Transverse colon (tissue), 4 donors: ENCODE measurements at places on chromosomes 4 and X. TPM values are rescaled to one million over a fixed set of nuclear protein-coding genes. Genes with fewer than 3 reads are reported as not detected.

The CPZ gene
- not detected for total RNA-seq

The SOWAHD gene
- total RNA-seq = 0.64 TPM

DNA sequence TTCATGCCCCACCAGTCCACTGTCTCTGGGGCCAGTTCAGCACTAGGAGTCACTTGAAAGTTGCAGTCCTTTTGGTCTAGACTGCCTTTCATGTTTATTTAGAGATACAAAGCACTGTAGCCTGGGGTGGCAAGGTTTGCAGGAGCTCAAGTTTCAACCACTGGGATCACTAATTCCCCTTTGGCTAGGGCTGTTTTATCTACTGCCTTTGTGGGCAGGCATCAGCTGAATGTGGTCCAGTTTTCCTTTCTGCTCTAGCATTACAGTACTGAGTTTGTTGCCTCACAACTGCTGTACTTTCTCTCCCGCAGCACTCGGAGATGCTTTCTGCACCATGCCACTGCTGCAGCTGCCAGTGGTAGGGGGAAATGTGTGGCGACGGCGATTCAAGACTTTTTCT lies 222.3 kb upstream of the HDX start:
- no peaks in the 10 kb centered on the region for H3K36me3 ChIP-seq
- no peak overlapping the region for H3K27ac ChIP-seq

GRCh38 chrX:111823128-111823527 lies 52.9 kb upstream of the TRPC5OS start:
- H3K27ac ChIP-seq = no peak overlapping the region
- H3K4me1 ChIP-seq = no peaks in the 10 kb centered on the region
- H3K36me3 ChIP-seq = no peaks in the 10 kb centered on the region

DNA sequence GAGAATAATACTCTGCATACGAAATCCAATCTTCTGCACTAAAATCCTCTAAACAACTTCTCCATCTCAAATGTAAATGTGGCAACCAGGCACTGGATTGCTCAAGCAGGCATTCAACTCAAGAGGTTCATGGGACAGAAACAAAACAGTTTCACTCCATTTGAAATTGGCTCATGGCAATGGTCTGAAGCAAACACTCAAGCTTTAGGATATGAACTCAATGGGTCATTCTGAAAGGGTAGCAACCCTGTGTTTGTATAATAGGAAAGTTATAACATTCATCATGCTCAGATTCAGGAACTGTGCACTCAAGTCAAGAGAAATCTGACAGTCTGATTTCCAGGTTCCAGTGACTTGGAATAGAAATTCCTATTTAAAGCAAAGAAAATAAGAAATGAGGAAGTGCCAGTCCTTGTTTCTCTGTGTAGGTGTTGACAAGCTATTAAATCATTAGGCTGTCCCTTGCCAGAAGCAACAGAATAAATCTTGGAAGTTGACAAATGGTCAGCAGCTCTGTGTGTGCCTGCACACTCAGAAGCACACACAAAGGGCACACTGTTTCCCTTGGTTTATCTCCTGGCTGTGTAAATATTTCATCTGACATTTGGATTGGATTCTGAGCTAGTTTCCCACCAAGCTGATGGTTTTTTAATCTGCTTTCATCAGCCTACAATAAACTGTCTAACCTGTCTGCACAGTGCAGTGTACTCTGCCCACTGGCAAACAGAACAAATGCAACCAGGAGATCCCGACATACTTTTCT lies 75.9 kb upstream of the CITED1 start:
- H3K27me3 ChIP-seq = no peaks in the 10 kb centered on the region
- H3K36me3 ChIP-seq = no peaks in the 10 kb centered on the region
- no peak overlapping the region for H3K27ac ChIP-seq

DNA sequence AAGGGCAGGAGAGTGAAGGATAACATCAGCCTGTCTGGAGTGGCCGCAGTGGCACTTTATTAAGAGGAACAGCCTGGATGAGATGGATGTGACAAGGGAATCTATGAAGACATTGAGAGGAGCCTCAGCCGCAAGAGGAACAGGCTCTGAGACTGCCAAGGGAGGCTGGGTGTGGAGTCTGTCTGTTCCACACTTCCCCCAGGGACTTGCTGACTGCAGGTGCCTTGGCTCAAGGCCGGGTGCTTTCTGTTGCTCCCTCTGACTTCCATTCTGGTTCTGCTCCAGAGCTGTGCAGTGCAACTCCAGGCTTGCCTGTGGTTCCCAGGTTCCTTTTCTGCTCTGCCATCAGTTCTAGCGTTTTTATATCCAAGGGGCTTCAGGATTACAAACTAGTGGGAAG lies 54.6 kb downstream of the FRMPD3 start:
- no peak overlapping the region for H3K4me3 ChIP-seq
- no peaks in the 10 kb centered on the region for H3K36me3 ChIP-seq
- H3K4me1 ChIP-seq = no peaks in the 10 kb centered on the region
- H3K27me3 ChIP-seq = peaks cover 27% of the 10 kb centered on the region
- H3K27ac ChIP-seq = no peak overlapping the region

GRCh38 chr4:139779691-139780090 lies 114.1 kb downstream of the MGST2 start:
- no peaks in the 10 kb centered on the region for H3K27me3 ChIP-seq
- DNase-seq = no peak
- H3K27ac ChIP-seq = no peak overlapping the region
- no peaks in the 10 kb centered on the region for H3K36me3 ChIP-seq

- H3K4me3 ChIP-seq = no peak overlapping the region
- no peaks in the 10 kb centered on the region for H3K36me3 ChIP-seq
- no peak overlapping the region for H3K27ac ChIP-seq
- H3K27me3 ChIP-seq = no peaks in the 10 kb centered on the region
- peaks cover 15% of the 10 kb centered on the region for H3K4me1 ChIP-seq
- no peak for DNase-seq
Observed at GRCh38 chrX:19629541-19629940, 114.2 kb upstream of the MAP3K15 start.
